AG04449 (cell line): ENCODE measurements at places on chromosomes 7 and 10.

- no peak for DNase-seq
Observed at GRCh38 chr10:6409971-6410643, 170.0 kb downstream of the PRKCQ start.

- DNase-seq, result peak; percentile 72
Observed at GRCh38 chr10:21372651-21373410, 152.7 kb downstream of the SKIDA1 start.

DNA sequence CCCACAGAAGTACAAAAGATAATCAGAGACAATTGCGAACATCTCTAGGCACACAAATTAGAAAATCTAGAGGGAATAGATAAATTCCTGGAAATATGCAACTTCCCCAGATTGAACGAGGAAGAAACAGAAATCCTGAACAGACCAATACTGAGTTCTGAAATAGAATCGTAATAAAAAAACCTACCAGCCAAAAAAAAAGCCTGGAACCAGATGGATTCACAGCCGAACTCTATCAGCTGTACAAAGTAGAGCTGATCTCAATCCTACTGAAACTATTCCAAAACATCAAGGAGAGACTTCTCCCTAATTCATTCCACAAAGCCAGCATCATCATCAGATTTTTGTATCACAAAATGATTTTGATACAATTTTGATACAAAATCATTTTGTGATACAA, 206.4 kb downstream of the REEP3 start:
- no peak for DNase-seq

DNA sequence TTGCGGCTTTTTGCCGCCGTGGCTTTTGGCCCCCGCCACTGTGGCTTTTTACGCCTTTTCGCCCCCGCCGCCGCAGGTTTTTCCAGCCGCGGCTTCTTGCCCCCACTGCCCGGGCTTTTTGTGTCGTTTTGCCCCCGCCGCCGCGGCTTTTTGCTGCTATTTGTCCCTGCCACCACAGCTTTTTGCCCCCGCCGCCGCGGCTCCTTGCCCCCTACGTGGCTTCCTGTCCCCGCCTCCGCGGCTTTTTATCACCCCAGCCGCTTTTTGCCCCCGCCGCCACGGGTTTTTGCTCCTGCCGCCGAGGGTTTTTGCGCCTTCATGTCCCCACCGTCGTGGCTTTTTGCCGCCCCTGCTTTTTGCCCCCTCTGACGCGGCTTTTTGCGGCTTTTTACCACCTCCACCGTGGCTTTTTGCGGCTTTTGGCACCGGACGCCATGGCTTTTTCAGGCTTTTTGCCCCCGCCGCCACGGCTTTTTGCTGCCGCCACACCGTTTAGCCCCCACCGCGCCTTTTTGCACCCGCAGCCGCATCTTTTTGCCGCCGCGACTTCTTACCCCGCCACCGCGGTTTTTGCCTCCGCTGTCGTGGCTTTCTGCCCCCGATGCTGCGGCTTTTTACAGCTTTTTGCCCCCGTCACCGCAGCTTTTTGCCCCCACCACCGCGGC, 637.0 kb downstream of the ZNF716 start:
- DNase-seq, result no peak

GRCh38 chr10:71675295-71675970, 44.1 kb downstream of the C10orf105 start:
- no peak for DNase-seq

GRCh38 chr7:140079121-140079536, 16.4 kb upstream of the PARP12 start:
- DNase-seq, result peak; percentile 10

- no peak for DNase-seq
Observed at GRCh38 chr7:70607759-70608158, 524.2 kb upstream of the GALNT17 start.

GRCh38 chr7:41207141-41207540, 495.7 kb downstream of the INHBA start:
- DNase-seq, result no peak

- no peak for DNase-seq
Observed at GRCh38 chr7:25951414-25952260, 200.4 kb upstream of the NFE2L3 start.

GRCh38 chr10:32386623-32387260, 39.8 kb upstream of the EPC1 start:
- no peak for DNase-seq

DNA sequence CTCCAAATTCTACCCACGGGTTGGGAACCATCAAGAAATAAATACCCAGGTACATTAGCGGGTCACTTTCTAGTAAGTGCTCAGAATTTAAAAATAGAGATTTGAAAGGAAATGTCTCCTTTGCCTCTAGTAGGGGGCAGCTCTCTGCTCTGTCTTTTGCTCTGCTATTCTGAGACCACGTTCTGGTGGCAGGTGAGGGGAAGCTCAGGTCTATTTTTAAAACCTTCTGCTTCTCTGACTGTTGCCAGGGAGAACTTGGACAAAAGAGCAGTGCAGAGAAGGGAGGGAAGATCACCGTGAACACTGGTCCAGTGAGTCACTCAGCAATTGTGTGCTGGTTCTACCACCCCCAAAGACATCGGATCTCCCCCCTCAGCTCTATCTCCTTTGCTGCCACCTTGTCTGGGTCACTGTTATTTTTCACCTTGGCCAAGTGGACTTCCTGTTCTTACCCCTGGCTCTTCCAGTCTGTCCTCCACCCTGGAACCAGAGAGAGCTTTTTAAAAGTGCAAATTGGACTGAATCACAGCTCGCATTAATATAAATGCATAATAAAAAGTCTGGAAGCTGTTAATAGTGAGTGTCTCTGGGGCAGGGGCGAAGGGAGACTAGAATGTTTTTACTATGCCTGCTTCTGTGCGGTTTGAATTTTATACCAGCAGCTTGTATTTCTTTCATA, 72.4 kb upstream of the LOXL4 start:
- no peak for DNase-seq

- no peak for DNase-seq
Observed at GRCh38 chr7:42233171-42233570, 3.8 kb downstream of the GLI3 start.

GRCh38 chr10:73812657-73813056, 1.3 kb upstream of the NDST2 start:
- no peak for DNase-seq

DNA sequence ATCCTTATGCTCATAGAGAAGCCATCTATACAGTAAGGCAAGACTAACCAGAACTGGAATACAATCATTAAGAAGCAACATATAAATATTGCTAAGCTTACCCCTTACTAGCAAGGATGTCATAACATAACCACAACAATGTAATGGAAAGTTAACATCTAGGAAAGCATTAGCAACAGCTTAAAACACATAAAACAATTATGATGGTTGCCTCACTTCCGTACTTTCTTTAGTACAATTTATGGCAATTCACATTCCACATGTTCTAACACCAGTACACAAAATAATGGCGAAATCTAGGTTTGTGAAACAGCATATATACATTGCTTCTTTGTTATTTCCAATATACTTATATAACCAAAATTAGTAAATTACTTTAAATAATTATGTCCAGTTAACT, 195.0 kb downstream of the AHR start:
- DNase-seq, result no peak

GRCh38 chr7:80491462-80491861, 20.4 kb downstream of the GNAT3 start:
- DNase-seq, result no peak

DNA sequence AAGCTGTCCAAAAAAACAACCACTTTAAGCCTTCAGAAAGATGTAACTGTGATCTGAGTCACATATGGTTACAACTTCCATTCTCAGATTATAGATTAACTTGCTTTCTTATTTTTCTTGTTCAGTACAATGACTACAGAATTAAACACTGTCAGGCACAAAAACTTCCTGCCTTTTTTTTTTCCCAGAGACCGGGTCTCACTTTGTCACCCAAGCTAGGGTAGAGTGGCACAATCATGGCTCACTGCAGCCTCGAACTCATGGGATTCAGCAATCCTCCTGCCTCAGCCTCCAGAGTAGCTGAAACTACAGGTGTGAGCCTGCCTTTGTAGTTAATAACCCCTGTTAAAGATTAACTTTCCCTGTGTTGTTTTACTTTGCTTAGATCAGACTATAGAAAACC, 163.2 kb downstream of the AVL9 start:
- no peak for DNase-seq

DNA sequence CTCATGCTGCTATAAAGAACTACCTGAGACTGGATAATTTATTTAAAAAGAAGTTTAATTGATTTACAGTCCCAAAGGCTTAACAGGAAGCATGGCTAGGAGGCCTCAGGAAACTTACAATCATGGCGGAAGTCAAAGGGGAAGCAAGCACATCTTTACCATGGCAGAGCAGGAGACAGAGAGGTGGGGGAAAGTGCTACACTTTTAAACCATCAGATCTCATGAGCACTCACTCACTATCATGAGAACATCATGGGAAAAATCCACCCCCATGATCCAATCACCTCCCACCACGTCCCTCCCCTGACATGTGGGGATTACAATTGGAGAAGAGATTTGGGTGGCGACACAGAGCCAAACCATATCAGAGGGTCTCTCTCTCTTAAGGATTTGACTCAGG, 108.6 kb upstream of the PODXL start:
- no peak for DNase-seq

DNA sequence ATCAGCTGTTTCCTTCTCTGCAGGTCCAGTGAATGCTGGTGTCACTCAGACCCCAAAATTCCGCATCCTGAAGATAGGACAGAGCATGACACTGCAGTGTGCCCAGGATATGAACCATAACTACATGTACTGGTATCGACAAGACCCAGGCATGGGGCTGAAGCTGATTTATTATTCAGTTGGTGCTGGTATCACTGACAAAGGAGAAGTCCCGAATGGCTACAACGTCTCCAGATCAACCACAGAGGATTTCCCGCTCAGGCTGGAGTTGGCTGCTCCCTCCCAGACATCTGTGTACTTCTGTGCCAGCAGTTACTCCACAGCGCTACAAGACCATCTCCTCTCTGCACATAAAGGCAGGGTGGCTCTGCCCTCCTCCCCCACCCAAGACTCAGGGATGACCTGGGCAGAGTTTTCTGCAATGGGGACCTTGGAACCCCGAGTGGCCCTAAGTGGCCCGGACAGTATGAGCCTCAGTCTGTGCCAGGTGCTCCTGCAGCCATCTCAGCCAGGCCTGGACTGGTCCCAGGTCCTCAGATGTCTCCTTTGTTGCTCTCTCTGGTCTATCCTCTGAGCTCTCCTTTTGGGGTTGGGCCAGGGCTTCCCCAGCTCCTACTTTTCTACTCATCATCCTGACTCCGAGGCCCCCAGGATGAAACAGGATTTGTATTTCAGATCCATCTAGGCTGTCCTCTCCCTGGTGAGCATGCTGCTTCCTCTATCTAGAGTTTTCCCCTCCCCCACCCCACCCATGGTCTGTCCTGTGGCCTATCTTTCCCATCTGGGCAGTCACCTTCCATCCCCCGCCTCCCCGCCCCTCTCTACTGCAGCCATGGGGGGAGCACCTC, 212.1 kb upstream of the PRSS58 start:
- no peak for DNase-seq

DNA sequence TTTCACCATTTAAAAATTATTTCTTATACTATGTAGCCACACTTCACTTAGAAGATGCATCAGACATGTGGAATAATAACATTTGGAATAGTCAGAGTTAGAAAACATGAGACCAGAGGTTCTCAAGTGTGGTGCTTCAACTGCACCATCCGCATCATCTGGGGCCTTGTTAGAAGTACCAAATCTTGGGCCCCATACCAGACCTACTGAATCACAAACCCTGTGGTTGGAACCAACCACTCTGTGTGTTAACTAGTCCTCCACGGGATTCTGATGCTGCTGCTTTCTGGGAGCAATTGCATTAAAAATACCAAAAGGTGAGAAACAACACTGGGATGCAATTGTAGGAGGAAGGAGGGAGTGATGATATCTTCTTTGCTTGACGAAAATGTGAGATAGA, 125.2 kb downstream of the GNAT3 start:
- DNase-seq, result no peak

- DNase-seq, result no peak
Observed at GRCh38 chr7:1609023-1609422, 39.2 kb upstream of the PSMG3 start.

DNA sequence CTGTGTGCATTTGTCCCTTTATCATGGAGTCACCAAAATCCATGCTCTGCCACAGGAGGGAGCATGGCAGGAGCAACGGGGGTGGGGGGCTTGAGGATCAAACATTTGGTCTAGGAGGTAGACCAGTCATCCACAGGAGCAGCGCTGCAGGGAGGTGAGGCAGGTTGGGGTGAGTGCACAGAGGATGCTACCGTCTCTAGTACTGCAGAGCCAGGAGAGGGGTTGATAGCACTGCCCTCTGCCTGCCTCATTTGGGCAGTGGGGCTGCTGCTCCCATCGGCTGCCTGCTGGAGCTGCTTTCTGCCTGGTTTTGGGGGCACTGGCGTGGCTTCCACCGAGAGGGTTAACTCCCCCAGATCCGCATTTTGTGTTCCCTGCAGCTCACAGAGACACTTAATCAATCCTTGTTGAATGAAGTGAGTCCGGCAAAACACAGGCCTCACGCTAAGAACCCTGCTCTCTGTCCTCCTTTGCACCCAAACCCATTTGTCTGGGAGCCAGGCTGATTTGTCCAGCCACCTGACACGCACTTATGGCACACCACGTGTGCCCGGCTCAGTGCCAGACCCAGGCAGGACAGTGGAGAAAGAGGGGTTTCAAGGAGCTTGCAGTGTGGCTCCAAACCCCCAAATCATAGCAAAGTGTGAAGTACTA, 527.1 kb upstream of the FOXK1 start:
- no peak for DNase-seq

GRCh38 chr10:108901781-108902618, 1021.3 kb downstream of the XPNPEP1 start:
- DNase-seq, result no peak

DNA sequence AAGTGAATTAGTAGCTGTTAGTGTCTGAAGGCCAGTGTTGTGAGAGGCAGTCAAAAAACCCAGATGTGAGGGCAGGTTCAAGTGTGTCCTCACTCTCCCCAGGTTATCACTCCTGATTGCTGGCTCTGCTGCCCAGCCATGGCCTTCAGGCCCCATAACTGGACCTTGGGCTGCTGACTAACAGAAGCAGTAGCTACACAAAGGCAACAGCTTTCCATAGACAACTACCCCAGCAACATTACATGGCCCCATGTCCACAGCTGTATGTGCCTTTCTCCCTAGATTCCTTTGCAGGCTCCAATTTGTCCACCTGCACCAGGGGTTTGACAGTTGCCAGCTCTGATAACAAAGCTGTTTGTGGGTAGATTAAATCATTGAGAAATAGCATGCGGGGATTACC, 297.8 kb downstream of the ARL4A start:
- DNase-seq, result no peak
